ENCODE measurements at places on chromosomes 3 and 15. TPM values are rescaled to one million over a fixed set of nuclear protein-coding genes. Genes with fewer than 3 reads are reported as not detected.

Gene CHRM5
- total RNA-seq: not detected

Gene SIDT1
- not detected for total RNA-seq

Gene CFAP91
- total RNA-seq: 5.4 TPM

Gene PRTG
- total RNA-seq: 3.4 TPM

Gene SMCO1
- total RNA-seq: not detected

Gene CYP8B1
- not detected for total RNA-seq

Gene AGBL1
- not detected for total RNA-seq

Gene ANKRD63
- 0.26 TPM for total RNA-seq

All from H1 (cell line).